ENCODE measurements at places on chromosomes 6 and 20.

- no peak for DNase-seq
Observed at GRCh38 chr6:273551-274058, 18.7 kb upstream of the DUSP22 start.

- DNase-seq, result no peak
Observed at GRCh38 chr20:49583669-49584417, 15.9 kb upstream of the PTGIS start.

GRCh38 chr20:25129908-25130307 is 48.0 kb upstream of the VSX1 start:
- no peak for DNase-seq

DNA sequence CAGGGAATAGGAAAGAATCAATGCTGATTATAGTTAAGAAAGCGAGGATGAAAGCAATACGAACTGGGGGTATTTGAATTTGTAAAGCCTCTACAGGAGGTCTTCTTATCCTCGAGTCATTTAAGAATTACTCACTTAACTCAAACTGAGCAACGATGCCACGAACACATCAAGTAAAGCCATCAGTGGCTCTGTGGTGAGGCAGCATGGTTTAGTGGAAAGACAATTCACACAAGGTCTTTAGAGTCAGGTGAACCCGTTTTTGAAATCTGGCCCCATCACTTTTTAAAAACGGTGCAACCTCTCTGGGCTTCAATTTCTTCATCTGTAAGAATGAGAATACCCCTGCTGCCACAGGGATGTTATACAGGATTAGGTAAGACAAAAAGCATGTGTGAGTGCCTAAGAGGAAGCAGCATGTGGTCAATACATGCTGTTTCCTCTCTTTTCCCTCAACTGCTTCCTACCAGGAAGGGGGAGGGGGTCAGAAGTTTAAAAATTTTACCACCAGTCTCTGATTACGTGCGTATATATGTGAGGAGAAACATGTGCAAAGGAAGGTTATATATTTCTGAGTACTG is 162.0 kb downstream of the BTBD9 start:
- no peak for DNase-seq

- peak; percentile 77 for DNase-seq
Observed at GRCh38 chr6:41560431-41561192, 14.4 kb downstream of the FOXP4 start.

- no peak for DNase-seq
Observed at GRCh38 chr20:57811374-57812020, 101.7 kb upstream of the PMEPA1 start.

All from activated T-cell treated with anti-CD3 and anti-CD28 coated beads for 24 hours (primary cell).